Stimulated activated CD4-positive, alpha-beta T cell treated with anti-CD3 and anti-CD28 coated beads, Interleukin-12 subunit alpha, Interleukin-12 subunit beta, amount 100 ng/mL, for 24 hours (primary cell): ENCODE measurements at places on chromosomes 6 and 20.

GRCh38 chr20:20373091-20373571, 5.2 kb downstream of the INSM1 start:
- DNase-seq = no peak

DNA sequence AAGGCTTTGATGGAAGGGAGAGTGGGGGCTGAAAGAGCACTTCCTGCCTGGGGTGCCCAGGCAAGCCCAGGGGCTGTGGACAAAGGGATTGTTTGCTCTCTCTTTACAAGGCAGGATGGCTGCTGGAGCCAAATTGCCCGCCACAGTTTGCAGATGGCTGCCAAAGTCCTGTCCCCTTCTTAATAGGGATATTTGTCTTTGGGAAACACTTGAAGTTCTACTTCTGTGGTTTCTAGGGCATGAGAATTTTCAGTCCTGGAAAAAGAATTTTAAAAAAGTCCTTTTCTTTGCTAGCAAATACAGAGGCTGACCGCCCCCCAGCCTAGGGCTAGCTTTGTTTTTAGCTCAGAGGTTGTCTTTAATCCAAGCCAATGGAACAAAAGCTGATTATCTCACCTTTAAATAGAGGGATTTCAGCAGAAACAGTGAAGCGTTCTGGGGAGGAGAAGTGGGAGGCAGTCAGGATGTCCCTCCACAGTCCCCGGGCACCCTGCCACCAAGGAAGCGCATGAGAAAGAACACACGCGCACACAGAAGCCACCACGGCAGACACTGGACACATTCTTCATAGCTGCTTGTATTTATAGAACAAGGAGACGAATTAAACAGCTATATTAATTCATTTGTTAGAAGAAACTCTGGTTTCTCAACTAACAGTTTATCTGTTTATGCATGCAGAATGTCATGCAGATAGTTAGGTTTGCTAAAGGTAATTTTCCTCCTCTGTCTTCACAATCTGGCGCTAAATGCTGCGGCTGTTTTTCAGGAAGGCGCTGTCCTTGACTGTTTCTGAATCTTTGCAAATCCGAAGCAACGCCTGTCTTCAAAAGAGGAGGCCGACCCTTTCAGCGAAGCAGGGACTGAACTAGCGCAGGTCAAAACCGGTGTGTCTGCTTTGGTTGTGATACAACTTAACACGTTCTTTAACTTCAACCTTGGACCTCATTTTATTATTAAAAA, 736.9 kb downstream of the QKI start:
- DNase-seq = no peak

DNA sequence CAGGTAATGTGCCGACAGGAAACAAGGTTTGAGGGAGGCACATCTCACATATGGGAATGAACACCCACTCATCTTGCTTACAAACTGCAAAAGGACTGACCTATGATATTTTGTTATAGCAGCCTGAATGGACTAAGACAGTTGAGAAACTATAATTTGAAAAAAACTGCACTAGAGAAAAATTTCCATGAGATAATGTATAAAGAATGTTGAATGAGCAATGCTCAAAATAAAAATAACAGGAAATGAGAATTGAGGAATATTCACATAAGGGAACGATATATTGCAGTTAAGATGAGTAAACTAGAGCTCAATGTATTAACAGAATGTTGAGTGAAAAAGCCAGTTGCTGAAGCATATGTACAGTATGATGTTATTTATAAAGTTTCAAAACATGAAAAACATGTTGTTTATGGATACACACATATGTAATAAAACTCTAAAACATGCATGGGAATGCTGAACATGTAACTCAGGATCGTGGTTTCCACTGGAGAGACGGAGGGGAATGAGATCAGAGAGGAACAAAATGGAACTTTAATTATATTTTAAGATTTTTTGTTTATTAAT, 6.3 kb upstream of the TBC1D22B start:
- DNase-seq = no peak

DNA sequence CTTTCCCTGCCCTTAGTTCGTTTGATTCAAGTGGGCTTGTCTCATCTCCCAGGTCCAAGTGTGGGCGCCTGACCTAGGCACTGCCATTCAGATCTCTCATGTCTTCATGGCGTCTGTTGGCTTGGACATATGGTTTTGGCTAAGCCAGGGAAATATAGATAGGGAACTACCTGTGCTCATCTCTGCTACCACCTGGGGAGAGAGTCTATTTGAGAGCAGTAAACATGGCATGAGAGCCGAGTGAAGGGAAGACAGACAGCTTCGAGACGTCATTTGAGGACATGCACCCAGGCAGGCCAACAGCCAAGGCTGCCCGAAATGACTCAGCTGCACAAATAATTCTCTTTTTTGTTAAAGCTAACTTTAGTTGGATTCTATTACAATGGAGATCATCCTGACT, 370.7 kb upstream of the AGPAT4 start:
- DNase-seq = no peak

GRCh38 chr6:89134723-89135122, 11.1 kb upstream of the PM20D2 start:
- no peak for DNase-seq

DNA sequence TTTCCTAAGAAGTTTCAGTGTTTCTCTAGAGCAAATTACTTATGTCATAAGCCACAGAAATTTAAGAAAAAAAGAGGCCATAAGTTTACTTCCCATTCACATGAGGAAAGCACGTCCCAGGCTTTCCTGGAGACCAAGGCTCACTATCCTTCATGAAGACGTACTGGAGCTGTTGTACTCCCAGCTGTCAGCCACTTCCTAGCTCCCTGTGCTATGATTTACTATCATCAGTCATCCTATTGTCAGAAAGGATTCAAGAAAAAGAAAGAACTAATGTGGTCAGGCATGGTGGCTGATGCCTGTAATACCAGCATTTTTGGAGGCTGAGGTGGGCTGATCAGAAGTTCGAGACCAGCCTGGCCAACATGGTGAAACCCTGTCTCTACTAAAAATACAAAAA, 337.4 kb upstream of the SOX4 start:
- DNase-seq = no peak
